ENCODE measurements at places on chromosomes 16 and 17.

DNA sequence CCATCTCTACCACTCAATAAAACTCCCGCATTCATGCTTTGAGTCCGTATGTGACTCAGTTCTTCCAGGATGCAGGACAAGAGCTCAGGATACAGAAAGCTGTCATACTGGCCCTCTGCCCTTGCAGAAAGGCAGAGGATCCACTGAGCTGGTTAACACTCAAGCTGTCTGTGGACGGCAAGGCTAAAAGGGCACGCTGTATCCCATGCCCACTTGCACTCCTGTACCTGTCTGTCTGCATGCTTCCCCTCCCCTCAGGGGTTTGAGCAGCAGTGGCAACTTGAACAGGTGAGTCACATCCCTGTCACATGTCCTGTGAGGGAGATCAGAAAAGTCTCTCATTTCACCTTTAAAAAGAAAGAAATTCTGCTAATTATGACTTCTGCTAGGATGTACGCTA is 293.8 kb downstream of the HS3ST3B1 start:
- DNase-seq, result no peak

DNA sequence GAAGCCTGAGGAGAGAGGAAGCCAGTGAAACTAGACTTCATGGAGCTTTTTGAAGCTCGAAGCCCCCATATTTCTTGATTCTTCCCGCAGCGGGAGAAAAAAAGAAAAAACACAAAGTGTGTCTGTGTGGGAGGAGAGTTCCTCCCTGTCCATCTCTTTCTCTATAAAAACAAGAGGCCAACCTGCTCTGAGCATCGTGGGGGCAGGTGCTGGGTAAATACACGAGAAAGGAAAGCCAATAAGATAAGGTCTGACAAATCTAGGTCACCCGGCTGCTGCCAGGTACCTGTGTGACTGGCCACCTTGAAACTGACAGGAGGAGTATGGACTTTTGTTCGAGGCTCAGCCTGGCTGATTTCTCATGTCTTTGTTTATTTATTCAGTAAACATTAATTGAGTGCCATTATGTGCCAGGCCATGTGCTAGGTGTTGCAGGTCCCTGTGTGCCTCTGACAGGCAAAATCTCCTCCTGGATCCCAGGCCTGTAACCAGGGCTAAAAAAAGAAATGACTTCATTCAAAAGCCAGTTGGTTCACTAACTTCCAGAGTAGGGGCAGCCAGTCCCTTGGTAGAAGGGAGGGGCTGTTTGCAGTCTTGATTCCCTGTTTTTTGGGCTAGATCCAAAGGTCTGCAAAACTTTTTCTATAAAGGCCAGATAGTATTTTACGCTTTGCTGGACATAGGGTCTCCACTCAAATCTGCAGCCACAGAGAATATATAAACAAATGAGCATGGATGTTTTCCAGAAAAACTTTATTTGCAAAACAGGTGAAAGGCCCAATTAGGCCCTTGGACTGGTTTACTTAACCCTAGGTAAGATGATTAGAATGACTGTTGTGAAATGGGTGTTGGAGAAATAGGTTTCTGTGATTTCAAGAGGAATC is 35.6 kb downstream of the YPEL2 start:
- no peak for DNase-seq

- DNase-seq, result no peak
These were observed 42.2 kb downstream of the NDEL1 start for GRCh38 chr17:8477715-8478441.

- no peak for DNase-seq
These were observed 92.1 kb downstream of the ZNF423 start for GRCh38 chr16:49763826-49764225.

DNA sequence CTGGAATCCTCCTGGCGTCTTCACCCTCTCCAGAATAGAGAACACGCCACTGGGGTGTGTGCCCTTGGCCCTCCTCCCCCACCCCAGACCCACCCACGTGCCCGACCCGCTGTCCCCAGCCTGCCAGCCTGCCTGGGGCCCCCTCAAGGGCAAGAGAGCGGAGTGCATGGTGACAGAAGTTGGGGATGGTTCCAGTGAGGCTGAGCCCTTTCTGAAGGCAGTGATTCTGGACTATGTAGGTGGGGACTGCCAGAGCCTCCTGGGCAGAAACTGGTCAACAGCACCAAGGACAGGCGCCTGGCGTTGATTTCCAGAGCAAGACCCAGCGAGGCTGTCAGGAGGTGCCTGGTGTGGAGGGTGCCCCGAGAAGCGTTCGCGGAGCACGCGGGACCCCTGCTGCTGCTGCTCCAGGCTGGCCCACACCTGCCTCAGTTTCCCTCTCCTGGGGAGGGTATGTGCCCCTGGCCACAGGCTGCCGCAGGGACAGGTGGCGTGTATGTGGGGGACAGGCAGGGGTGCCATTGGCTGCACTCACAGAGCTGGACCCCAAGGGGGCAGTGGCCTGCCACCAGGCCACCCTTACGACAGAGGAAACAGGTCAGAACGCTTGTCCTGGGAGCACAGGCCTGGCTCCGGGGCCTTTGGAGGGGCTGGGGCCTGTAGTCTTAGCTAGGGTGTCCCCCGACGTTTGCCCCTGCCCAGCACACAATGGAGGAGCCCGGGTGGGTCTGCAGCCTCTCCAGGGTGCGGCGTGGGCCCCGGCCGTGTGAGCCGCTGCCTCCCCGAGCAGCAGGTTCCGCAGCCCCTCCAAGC is 1.2 kb downstream of the SSTR5 start:
- peak; percentile 52 for DNase-seq

- DNase-seq, result no peak
These were observed 44.3 kb downstream of the LCMT1 start for GRCh38 chr16:25155553-25156460.

DNA sequence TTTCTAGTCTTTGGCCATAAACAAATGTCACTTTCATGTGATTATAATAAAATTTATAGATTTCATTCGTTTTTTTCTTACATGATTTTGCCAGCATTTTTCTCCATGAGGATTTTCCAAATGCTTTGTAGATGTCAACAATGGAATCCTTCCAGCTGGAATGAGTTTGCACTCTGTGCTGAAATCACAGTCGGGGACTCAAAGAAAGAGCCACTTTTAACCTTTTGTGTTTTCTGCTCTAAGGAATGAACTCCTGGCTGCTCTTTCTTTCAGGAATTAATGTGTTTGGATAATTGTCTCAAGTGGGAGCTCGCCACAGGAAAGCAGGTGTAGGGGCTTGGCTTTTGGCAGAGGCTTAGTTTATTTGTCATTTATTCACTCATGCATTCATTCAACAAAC is 372.3 kb upstream of the SALL1 start:
- no peak for DNase-seq

DNA sequence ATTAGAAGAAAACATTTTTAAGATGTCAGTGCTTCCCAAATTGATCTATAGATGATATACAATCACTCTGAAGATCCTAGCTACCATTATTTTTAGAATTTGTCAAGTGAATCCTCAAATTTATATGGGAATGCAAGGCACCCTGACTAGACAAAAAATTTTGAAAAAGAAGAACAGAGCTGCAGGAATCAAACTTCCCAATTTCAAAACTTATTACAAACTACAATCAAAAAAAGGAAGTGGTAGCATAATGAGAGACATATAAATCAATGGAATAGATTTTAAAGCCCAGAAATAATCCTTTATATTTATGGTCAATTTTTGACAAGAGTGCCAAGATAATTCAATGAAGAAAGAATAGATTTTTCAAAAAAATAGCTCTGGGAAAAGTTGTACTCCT is 198.3 kb upstream of the KCNJ16 start:
- DNase-seq, result no peak

GRCh38 chr16:84672276-84673202 is 24.2 kb downstream of the KLHL36 start:
- peak; percentile 92 for DNase-seq

GRCh38 chr17:74571621-74572270 is 4.4 kb upstream of the CD300H start:
- no peak for DNase-seq

GRCh38 chr16:56388209-56388608 is 37.1 kb downstream of the AMFR start:
- DNase-seq, result no peak

DNA sequence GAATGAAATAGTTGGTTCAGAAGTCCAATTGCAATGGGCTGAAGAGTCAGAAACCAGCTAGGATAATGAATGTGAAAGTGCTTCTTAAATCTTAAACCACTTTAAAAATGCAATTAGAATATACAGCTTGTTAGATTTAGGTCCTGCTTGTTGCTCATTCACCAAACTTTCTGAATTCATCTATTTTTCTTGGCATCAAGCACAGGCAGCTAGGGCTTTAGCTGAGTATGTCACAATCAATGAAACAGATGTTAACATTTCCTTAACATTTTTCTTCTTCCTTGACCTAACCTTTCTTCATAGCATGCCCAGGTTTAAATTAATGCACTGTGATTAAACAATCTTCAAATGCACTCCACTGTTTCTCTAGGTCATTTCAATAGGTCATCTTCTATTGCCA is 14.4 kb downstream of the KIF2B start:
- no peak for DNase-seq

- no peak for DNase-seq
These were observed 32.4 kb downstream of the TIMM22 start for GRCh38 chr17:1029196-1029921.

- DNase-seq, result no peak
These were observed 9.0 kb upstream of the NKD1 start for GRCh38 chr16:50539053-50539695.

DNA sequence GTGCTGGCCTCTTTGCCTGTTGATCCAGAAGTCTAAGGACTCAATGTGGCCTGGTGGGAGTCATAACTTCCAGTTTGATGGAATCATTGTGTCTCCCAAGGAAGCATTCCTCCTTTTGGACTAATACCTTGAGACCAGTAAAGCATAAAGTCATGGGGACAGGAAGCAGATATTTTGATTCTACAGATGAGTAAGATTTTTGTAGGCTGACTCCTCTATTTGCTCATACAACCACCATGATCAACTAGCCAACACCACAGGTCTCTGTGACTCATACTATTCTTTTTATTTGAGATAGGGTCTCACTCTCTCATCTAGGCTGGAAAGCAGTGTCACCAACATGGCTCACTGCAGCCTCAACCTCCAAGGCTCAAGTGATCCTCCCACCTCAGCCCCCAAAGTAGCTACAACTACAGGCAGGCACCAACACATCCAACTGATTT is 6.2 kb downstream of the MT2A start:
- no peak for DNase-seq

DNA sequence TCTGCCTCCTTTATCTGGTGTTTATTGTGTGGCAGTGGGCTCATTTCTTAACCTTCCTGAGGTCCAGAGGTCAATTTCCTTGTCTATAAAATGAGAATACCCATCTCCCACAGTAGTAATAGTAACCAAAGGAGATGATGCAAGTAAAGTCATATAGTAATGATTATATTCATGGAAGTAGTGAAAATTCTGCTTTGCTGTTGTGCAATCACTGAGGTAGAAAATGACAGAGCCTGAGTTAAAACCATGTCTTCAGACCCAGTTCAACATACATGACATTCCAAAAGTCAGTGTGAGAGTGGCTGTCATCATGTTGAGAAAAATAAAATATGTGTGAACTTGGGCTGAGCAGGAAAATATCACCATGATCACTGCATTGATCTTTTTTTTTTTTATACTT is 864 bp upstream of the UMOD start:
- no peak for DNase-seq

DNA sequence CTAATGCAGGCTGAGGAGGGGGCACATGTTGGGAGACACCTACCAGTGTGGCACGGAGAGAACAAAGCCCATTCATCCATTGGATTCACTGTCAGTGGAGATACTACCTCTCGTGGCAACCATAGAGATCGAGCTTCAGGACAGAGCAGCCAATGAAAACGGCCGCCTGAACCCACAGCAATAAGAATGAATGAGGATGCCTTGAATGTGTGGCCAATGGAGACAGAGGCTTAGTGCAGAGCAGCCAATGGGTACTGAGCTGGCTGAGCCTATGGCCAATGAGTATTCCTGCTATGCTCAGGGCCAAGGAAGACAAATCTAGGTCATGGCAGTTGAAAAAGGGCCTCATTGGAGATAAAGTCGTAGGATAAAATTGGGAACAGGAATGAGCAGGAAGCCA is 10.9 kb downstream of the ARHGEF15 start:
- no peak for DNase-seq

DNA sequence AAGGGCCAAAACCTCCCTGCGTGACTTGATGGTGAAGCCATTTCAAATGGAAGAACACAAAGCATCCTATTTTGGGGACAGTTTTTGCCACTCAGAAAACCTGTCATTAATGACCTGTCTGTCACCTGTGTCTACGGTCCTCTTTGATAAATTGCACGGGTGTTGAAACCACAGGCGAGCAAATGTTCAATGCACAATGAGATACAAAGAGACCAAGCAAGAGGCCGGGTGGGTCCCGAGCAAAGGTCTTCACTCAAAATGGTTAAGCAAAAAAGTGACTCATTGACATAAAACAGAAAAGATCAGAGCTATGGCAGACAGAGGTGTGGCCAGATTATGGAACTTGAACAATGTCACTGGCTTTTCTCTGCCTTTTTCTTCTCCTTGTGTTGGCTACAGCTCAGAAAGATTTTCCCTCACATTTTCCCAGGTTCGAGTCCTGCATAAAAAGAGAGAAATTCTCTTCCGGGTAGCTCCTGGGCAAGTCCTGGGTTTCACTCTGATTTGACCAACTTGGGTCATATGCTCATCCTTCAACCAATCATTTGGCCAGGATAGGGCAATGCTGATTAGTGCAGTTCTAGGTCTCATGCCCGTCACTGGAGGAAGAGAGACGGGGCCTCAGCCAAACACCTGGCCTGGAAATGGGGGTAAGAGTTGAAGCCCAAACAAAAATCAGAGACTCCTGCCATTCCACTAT is 92.2 kb downstream of the CMC2 start:
- no peak for DNase-seq

GRCh38 chr16:59707436-59708226 is 973.5 kb upstream of the GOT2 start:
- DNase-seq, result no peak

GRCh38 chr17:34249478-34249877 is 5.6 kb upstream of the CCL2 start:
- DNase-seq, result no peak

GRCh38 chr16:46884513-46885293 is 541 bp downstream of the GPT2 start:
- DNase-seq, result no peak

DNA sequence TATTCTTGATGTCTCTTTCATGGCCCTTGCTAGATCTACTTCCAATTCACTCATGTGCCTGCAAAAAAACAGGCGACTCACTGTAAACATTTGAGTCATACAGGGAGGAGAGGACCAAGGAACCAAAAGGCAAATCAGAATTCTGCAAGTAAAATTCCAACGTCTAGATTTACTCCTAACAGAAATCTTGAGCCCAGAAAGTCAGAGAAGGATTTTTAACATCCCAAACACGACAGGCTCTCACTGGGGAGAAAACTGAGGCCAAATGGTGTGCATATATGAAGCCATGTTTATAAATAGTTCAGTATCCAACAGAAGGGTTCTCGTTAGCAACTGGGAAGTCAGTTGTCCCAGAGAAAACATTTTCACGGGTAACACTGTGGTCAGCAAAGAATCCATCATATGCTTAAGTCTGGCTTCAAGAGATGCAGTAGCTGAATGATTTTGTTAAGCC is 40.1 kb downstream of the LITAF start:
- no peak for DNase-seq

- no peak for DNase-seq
These were observed 287.9 kb downstream of the FTO start for GRCh38 chr16:53991754-53992378.
